Choroid plexus epithelial cell (primary cell): ENCODE measurements at places on chromosomes 13 and 19.
A peak's percentile ranks its signal among the peaks of the same experiment; 100 is the strongest.

- DNase-seq: no peak
Observed at GRCh38 chr13:26952551-26953143, 192.1 kb upstream of the GPR12 start.

GRCh38 chr19:897442-898039 is 4.3 kb downstream of the RNU6-9 start:
- DNase-seq: no peak

GRCh38 chr19:58498316-58499020 is 13.3 kb downstream of the SLC27A5 start:
- no peak for DNase-seq

- peak; percentile 73 for DNase-seq
Observed at GRCh38 chr19:35495107-35496064, 5.1 kb upstream of the KRTDAP start.

DNA sequence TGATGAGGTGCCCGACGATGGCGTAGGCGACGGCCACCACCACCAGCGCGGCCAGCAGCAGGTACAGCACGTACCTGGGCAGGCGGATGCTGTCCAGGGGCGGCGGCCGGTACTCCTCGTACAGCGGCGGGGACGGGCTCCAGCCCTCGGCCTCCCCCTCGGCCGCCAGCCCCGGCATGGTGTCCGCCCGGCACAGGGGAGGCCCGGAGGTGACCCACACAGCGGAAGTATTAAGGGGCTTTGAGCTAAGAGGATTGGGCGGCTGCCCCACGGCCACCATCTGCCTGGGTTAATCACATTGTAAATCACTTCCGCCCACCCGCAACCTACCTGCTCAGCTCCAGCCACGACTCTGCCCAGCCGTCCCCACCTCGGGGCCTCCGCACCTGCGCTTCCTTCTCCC is at the start of gene SMIM44:
Gene SMIM44, minus strand, starts transcription at position 216 of the 403 bp plus-strand sequence. Its CDS starts 38 bp downstream, at position 178.
- no peak for DNase-seq

DNA sequence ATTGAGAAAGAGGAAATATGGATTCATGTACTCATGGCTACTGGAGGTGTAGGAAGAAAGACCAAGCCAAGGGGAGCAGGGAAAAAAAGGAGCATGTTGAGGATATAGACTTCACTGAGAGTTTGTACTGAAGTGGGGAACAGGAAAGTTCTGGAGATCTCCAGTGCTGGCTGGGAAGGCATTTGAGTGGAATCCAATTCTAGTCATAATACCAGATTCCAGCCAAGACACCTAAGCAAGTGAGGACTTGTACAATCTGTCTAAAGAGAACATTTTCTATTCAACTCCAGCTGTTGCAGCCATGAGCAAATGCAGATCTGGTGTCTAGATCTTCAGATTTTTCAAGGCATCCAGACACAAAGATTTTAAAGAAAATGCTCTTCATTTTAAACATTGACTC is 412.5 kb downstream of the OXGR1 start:
- DNase-seq: no peak

DNA sequence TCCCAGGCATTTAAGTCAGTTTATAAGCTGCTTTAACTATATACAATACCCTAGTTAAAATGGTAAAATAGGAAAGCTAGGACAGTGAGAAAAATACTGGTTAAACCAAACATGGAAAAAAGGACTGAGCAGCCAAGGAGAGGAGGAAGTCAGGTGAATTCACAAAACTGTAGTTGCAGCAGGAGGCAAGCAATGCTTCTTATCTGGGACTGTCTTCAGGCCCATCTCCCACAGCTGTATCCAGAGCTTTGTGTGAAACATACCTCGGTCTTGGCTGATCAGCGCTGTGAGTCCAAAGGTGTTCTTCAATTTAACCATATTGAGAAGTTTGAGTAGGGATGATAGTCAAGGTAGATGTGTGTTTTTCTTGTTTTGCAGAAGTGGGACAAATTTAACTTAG is 15.7 kb upstream of the SUPT20H start:
- DNase-seq: no peak

- no peak for DNase-seq
Observed at GRCh38 chr19:28519952-28520861, 692.7 kb downstream of the UQCRFS1 start.

GRCh38 chr13:59451236-59451635 is 712.5 kb downstream of the DIAPH3 start:
- no peak for DNase-seq

- no peak for DNase-seq
Observed at GRCh38 chr13:28583651-28584091, 75.3 kb upstream of the POMP start.

DNA sequence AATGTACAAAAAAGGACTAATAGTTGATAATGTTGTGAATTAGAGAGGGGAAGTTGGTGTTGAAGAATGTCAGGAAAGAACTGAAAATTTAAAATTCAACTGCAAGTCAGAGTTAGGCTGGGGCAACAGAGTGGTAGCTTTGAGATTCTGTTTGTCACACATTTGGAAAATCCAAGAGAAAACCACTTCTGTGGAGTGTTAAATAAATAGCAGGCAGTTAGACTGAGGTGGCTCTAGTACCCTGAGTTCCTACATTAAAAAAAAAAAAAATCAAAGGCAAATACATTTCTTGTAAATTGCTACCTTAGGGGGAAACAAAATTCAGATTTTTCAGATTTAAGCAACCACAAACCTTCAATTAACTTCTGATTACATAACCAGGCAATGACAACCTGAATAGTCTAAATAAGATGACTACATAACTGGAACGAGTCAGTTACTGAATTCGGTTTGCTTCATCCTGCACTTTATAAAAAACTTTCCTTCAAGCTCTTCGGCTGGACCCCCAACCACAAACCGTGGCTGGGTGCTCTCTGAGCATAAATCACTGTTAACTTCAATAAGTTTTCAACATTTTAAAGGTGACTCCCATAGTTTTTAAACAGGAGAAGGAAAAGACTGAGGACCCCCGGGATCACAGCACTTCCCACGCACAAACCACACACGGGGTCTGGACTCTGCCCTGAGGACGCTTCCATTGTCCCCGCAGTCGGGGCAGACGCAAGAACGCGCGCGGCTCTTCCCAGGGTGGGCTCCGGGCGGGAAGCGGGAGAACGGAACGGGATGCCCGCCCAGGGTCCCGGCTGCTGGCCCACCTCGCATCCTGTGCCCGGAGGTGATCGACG is 725 bp downstream of the ZNF682 start:
- peak; percentile 19 for DNase-seq

GRCh38 chr13:90950160-90950559 is 397.3 kb upstream of the MIR17HG start:
- DNase-seq: no peak

- DNase-seq: peak; percentile 72
Observed at GRCh38 chr13:99969919-99970650, 1.5 kb downstream of the ZIC5 start.
